Activated CD8-positive, alpha-beta T cell treated with anti-CD3 and anti-CD28 coated beads for 36 hours (primary cell): ENCODE measurements at places on chromosomes 12 and 14.

- no peak for DNase-seq
Measured at GRCh38 chr12:72521326-72521725, 249.2 kb downstream of the TRHDE start.

DNA sequence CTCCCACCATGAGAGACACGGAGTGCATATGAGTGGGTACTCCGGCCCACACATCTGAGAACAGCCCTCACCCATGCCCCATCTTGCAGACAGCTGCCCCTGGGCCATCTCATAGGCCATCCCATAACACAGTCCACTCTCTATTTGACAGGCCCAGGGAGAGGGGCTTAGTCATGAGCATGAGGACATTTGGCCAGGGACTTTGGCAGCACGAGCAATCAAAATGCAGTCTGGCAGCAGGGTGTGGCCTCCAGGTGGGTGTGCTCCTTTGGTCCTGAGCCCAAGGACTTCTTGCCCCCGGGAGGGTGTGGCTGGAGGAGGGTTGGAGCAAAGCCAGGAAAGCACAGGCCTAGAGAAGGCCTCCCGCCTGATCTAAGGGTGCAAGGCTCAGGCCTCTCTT is 25.6 kb downstream of the EMP1 start:
- no peak for DNase-seq

- DNase-seq, result no peak
Measured at GRCh38 chr12:3987571-3987970, 114.4 kb upstream of the PARP11 start.

DNA sequence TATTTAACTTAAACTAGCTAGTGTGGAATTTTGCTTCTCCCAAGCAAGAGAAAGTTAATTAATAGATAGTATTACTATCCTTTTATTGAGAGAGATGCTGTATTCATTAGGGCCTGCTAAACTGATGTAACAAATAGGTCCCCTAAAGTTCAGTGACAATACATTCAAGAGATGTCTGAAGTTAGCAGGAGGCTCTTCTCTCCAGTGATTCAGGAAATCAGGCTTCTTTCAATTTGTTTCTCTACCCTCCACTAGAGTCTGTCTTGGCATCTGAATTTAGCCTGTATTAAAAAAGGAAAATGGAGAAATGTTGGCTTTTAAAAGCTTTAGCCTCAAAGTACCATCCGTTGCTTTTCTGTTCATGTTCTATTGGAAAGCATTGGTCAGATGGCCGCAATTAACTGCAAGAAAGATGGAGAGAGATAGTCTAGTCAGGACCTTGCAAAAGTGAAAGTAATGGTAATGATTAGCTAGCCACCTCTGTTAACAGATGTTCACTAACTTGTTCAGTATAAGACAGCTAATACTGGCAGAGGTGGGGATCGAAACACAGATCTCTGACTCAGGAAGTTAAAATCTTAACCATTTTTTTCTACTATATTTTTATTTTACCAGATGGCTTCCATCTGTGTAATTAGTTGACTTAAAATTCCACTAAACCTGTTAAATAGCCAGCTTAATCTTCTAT is 786.8 kb downstream of the TMTC2 start:
- DNase-seq, result no peak

- no peak for DNase-seq
Measured at GRCh38 chr14:30681752-30682355, 59.7 kb downstream of the SCFD1 start.

GRCh38 chr14:81122326-81122725 is 98.4 kb downstream of the GTF2A1 start:
- no peak for DNase-seq

DNA sequence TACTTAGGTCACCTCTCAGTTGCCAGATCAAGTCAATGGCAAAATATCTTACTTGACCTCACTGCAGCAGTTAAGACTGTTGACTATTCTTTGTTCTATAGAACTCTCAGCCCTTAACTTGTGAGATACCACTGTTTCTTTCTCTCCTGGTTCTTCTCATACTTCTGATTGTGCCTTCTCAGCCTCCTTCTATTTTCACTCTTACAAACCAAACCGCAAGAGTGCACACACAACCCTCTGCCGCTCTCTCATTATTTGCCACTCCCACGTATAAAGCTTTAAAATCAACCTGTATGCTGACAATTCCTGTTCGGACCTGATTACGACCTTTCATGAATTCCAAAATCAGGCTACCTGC is 4.5 kb downstream of the E2F7 start:
- DNase-seq, result no peak

- peak; percentile 75 for DNase-seq
Measured at GRCh38 chr14:76908834-76909233, 82.6 kb downstream of the LRRC74A start.

GRCh38 chr12:53049571-53050318 is at the start of gene TNS2:
TSS of gene TNS2 (plus strand) at chr12:53050065. CDS start at chr12:53050186, 121 bp downstream.
- no peak for DNase-seq

DNA sequence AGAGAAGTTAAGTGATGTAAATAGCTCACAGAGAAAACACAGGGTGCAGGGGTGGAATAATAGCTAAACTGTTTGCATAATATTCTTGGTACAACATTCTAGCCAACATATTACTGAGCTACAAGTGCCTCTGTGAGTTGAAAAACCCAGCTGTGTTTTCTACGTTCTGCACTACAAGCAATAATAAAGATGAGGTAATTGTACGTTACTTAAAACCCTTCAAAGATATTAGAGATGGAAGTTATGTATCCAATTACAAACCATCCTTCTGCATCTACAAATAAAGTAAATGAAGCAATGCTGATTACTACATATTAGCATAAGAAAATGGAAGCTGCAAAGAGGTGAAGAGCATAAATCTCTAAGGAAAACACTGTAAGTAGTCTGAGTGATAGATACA is 271.4 kb downstream of the SSPN start:
- DNase-seq, result no peak

GRCh38 chr14:63453443-63453936 is 89.7 kb downstream of the PPP2R5E start:
- no peak for DNase-seq

- no peak for DNase-seq
Measured at GRCh38 chr12:130863298-130863697, 8.6 kb upstream of the RAN start.

DNA sequence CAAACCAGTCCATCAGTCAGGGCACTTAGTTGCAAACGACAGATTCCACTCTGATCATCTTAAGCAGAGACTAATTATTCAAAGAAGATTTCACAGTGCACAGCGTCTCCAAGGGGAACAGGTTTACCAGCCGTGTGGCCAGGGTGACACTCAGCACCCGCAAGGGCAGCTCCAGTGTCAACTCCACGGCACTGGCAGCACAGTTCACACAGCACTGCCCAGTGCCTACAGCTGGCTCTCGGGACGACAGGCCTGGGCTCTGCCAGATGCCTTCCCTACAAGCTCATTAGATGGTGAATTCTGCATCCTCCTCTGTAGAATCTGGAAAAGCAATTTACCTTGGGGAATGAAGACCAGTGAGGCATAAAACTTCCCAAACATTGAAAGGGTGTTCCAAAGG is 4.9 kb downstream of the OR10P1 start:
- no peak for DNase-seq

DNA sequence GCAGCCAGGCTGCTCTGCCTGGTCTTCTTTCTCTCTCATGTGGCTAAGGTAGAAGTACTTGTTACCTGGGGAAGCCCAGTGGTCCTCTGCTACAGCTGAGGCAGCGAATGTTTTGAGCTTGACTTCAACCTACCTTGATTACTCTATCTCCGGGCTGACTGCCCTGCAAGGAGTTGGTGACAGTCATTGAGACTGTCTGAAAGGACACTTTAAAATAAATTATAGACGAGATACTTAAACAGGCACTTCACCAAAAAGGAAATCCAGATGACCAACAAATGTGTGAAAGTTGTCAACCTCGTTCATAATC is 474 bp upstream of the CIT start:
- no peak for DNase-seq

- DNase-seq, result no peak
Measured at GRCh38 chr14:24054646-24055045, 2.8 kb downstream of the CARMIL3 start.

DNA sequence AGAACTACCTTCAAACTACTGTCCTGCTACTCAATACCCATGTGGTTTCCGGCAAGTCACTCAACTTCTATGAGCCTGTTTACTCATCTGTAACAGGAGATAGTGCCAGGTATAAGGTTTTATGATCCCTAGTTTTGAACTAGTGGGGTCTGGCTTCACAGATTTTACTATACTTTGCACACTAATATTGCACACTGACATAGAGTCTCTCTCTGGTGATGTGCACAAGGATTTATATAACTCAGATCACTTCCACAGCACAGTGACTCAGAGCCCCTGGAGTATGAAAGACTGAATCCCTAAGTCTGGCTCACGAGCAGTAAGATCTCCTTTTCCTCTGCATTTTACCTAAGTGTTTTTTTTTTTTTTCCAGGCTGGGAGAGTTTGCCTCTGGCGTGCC is 69.7 kb upstream of the SLC38A2 start:
- DNase-seq, result no peak

DNA sequence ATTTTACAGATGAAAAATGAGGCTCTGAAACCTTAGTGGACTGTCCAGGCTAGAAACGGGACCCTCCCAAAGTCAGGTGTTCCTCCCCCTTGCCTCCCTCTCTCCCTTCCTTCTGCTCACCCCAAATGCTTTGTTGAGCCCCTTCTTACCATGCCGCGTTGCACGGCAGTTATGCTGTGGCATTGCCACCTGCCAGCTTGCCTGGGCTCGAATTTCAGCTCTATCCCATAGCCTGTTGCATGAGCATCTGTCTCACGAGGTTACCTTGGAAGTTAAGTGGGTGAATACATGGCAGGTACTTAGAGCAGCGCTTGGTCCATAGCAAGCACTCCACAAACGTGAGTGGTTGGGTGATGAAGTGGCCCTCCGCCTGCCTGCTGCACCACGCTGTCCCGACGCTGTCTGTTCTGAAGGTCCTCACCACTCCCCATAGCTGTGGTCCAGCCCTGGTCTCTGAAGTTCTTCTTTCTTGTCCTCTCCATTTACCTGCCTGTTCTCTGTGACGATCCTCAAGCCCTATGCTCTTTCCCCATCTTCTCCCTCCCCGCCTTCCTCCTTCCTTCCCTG is 269.9 kb downstream of the CACNA1C start:
- no peak for DNase-seq

GRCh38 chr14:68392393-68393141 is 400.3 kb downstream of the ZFP36L1 start:
- DNase-seq, result peak; percentile 20

DNA sequence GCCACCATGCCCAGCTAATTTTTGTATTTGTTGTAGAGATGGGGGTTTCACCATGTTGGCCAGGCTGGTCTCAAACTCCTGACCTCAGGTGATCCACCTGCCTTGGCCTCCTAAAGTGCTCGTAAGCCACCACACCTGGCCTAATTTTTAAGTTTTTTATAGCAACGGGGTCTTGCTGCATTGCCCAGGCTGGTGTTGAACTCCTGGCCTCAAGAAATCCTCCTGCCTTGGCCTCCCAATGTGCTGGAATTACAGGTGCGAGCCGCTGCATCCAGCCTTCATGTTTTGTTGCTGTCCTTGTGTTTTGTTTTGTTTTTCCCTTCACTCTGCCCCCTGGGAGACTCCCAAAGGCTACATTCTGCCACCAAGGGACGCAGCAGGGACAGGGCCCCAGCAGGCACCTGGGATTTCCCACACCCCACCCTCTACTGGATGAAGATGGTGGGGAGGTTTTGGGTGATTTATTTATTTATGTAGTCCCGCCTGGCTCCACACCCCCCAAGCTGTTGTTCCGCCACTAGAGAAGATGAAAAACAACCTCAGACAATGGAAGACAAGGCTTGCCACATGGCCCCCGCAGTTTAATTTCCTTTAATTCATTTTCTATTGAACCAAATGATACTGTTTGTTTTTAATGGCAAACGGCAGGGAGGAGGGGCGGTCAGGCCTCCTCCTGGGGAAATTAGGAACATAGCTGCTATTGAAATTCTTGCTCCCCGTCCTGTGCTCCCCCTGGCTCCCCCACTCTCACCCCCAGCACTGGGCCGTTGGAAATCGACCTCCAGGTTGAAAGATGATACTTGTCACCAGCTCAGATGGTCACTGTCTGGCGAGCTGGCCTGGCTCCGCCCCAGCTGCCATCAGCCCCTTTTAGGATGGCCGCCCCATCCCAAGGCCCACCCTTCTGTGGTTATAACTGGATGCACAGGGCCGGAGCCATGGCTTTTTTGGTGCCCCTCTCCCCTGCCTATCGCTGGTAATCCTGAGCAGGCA is 70.3 kb downstream of the RNFT2 start:
- DNase-seq, result no peak

GRCh38 chr12:89384050-89384758 is 31.9 kb upstream of the DUSP6 start:
- DNase-seq, result no peak

DNA sequence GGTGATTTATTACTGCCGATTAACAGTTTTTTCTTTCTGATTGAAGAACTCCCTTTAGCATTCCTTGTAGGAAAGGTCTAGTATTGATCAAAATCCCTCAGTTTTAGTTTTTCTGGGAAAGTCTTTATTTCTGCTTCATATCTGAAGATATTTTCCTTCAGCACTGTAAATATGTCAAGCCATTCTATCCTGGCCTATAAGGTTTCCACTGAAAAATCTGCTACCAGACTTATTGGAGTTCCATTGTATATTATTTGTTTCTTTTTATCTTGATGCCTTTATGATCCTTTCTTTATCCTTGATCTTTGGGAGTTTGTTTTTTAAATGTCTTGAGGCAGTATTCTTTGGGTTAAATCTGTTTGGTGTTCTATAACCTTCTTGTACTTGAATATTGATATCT is 55.0 kb upstream of the TMTC1 start:
- DNase-seq, result no peak

DNA sequence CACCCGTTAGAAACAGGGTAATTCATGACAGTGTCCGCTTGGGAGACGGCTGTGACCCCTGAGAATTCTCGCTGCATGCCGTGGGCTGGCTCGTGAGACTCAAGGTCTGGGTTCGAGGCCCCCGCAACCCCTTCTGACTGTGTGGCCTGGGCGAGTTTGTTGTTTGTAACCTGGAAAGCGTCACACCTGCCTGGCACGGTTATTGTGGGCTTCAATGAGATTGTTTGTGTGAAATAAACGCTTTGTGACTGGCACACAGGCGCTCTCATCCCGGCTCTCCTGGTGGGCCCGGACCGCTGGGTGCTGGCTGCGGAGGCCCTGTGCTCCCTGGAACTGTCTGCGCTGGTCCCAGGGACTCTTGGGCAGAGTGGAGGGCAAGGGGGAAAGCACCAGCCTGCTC is 33.9 kb downstream of the MEG3 start:
- DNase-seq, result no peak

DNA sequence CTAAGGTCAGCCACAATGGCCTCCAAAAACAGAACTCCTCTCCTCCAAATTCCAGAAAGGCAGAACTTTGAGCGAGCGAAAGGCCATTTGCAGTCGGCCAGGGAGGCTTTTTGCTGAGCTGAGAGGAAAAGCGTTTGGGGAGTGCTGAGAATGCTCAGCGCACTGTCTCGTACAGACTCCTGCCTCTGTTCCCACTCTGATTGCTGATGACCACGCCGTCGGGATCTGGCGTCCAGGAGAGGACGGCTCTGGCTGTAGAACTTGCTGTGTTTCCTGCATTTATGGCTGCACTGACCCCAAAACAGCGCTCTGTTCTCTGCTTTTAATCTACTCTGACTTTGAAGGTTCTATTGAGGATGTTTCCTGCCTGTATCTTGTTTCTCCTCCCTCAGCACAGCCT is 82.4 kb upstream of the WSCD2 start:
- no peak for DNase-seq
